Midbrain (tissue), 1 donor: ENCODE measurements at places on chromosomes 7 and 10.

DNA sequence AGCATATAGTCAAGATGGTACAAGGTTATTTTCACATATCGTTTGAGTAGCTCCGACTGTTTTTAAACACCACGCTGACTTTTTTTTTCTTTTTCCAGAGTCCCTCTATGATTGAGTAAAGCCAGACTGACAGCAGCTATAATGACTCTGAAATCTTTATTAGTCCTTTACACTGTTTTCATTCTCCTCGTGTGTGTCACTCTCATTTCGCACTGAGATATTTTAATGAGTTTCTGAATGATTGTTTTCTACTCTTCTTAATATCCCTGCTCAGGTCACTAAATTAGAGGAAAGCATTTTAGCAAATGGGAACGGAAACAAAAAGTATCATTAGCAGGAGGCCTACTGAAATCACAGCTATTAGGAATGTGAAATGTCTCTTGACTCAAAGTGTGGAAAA lies 162.3 kb upstream of the MTPN start:
- DNase-seq, result no peak

DNA sequence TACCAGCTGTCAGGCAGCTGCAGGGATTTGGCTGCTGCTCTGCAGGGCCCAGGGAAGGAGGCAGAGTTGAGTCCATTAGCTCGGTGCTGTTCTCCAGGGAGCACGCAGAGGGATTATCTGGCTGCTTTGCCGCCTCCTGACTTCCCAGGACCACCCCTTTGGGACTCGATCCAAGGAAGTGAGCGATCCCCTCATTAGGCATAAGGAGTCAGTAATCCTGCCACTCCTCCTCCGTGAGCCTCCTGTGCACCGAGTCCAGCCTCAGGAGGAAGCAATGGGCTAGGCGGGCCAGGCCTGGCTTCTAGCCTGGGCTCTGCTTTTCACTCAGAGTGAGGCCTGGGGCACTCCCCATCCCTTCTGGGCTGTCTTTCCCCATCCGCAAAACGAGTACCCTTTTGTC lies 417.9 kb downstream of the RPS24 start:
- DNase-seq, result no peak

GRCh38 chr7:33099154-33099940 lies 9.9 kb downstream of the RP9 start:
- no peak for DNase-seq

DNA sequence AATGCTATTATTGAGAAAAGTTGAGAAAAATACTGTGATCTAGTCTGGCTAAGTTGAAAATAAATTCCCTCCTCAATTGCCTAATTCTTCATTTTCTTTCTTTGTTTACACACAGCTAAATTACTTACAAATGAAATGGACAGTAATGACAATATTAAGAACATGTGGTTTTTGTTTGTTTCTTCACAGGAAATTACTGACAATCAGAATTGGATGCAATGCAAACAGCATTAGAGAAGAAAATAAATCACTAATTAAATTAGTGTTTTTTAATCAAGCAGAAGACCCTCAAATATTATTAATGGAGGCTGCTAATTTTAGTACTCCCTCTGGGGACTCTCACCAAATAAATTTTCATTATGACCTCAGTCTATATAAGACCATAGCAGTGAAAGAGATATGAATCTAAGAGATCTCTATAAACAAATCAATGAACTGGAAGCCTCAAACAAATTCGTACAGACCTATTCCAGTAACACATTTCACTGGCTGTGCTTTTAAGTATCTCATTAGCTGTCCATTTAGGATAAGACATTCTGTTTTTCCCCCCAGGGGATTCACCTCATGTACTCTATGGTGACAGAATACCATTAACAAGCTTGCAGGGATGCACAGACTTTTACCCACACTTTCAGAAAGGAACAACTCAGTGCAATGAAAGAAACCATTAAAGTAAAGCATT lies 202.0 kb upstream of the DGKB start:
- DNase-seq, result no peak

DNA sequence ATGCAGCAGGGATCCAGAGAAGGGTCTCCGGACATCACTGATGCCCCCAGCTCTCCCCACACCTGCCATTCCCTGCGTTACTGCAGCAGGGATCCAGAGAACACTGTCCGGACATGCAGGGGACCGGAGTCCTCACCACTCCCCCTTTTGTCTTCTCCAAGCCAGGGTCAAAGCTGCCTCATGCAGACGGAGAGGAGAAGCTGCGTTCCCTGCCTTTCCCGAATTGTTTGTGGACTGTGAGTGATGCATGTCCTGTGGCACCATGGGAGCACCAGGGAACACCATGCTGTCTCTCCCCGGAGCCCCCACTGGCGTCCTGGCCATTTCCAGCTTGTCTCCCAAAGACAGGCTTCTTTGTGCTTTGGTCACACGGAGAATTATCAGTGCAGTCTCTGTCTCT lies 599.7 kb downstream of the PTPRN2 start:
- no peak for DNase-seq

GRCh38 chr7:123867225-123867624 lies 22.3 kb downstream of the HYAL4 start:
- no peak for DNase-seq

GRCh38 chr10:124132306-124132705 lies 38.9 kb upstream of the CHST15 start:
- DNase-seq, result no peak

DNA sequence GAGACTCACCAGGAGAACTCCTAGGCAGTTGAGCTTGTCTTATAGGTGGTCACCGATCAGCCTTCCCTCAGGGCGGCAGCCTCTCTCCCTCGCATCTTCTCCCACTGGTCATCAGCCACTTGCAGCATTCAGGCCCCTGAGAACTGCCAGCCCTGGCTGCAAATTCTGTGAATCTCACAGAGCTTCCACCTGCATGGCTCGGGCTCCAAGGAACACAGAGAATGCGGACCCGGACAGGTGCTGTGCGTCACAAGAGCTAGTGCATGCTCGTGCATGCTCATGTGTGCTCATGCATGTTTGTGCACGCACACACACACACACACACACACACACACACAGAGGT lies 176.9 kb downstream of the ARHGAP12 start:
- no peak for DNase-seq

DNA sequence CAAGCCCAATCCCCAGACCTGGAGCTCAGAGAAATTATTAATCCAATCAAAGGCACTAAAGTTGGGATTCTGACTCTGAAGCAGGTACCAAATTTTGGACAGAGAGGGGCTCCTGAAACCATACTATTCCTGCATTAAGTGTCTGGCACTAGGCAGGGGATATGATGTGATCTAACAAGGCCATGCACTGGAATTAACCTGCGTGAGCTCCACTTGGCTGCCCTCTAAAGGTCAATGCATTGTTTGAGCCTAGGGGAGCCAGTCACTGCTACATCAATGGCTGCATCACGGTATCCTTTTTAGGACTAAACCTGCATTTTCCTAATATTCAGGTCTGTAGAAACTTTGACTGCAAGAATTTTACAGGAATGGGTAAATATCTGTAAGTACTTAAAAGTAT lies 42.1 kb downstream of the ST8SIA6 start:
- DNase-seq, result no peak

DNA sequence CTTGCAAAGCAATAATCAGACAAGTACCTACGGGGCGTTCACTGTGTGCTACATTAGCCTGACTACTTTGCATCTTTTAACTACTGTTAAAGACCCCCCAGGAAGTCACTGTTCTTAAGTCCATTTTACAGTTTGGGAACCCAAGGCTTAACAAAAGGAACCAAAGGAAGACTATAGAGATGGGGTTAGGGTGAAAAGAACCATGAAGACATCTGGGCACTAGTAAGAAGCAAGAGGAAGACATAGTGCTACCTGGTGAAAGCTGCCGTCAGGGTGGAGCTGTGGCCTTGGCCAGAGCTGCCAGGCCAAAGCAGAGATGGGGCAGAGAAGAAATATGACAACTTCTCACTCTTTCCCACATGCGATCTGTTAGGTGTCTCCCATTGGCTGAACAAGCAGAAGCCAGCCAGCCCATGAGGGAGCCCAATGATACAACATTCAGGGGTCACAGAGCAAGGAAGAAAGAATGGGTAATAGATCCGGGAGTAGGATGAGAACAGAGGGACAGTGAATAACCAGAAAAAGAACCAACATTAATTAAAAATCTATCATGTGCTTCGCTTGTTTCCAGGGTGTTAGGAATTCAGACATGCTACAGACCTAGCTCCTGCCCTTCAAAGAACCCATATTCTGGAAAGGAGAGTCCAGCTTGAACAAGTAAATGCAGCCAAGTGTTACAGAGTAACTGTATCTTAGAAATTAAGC lies 85.4 kb downstream of the ARID5B start:
- no peak for DNase-seq

- DNase-seq, result no peak
Observed at GRCh38 chr10:132690821-132691610, 94.9 kb downstream of the NKX6-2 start.

- DNase-seq, result no peak
Observed at GRCh38 chr7:47192978-47193377, 388.9 kb downstream of the TNS3 start.

DNA sequence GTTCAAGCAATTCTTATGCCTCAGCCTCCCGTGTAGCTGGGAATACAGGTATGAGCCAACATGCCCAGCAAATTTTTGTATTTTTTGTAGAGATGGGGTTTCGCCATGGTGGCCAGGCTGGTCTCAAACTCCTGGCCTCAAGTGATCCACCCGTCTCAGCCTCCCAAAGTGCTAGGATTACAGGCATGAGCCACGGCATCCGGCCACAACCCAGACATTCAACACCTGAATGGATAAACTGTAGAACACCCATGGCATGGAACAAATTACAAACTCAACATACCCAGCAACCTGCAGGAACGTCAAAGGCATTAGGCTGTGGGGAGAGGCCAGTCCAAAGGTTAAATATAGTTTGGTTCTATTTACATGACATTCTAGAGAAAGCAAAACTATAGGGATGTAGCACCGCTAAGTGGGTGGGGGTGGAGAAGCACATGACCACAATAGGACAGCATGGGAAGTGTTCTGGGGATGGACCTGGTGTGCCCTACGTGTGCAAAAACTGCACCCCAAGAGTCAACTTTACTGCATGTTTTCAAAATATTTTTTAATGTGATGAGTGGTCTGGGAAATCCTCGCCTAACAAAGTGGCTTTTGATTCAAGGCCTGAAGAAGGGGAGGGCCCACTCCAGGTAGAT lies 6.5 kb upstream of the PGAM2 start:
- no peak for DNase-seq

DNA sequence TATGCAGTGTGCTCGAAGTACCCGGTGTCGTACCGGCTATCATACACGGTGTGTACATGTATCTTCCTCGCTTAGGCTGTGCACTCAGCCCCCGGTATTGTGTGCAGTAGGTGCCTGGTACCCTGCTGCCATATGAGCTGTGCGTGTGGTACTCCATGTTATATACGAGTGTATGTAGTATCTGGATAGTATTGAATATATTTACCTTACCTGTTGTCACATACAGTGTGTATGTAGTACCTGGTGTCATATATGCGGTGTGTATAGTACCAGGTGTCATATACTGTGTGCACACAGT lies 1.2 kb downstream of the ZMYND11 start:
- DNase-seq, result no peak

DNA sequence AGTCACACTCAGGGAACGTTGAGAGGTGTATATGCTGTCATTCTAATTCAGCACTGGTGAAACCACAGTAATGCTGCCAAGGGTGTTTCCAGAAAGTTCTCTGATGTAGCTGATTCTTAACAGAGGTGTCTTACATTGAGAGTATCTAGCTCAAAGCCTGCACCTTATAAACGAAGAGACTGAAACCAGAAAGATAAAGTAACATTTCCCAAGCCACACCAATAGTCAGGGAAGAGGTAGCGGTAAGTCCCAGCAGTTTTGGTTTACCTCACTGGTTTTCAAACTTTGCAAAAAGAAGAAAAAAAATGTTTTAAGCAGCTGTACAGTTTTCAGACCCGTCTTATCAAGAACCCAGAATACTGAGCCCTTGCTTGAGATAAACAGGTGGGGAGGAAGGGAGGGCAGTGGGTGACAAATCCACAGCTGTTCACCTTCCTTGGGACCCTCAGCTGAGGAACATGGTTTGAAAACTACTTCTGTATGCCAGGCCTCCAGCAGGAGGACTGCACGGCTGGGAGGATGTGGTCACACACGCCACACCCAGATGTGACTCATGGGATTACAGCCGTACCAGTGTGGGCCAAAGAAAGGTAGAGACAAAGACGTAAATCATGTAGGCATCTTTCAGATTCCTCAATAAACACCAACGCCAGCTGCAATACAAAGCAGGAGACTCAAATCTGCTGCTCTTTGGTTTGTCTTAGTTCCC lies 63.9 kb upstream of the GSDME start:
- DNase-seq, result no peak

- peak; percentile 63 for DNase-seq
Observed at GRCh38 chr7:8436965-8437364, 3.6 kb downstream of the NXPH1 start.

DNA sequence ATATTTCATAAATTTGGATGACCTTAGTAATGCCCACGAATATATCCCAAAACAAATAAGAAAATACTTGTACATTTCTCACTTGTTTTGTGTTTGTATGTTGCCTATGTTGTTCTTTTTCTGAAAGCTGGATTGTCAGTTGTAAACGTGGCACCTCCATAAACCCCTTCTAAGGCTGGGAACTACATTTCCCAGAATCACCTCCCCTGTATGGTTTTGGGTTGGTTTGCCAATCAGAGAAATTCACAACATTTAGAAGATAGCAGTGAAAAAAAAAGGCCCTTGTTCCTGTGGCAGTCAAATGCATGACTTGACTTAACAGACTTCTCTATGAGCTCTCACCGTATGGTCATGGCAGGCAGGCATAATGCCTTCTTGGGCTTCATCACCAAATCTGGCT lies 676.3 kb upstream of the STEAP1 start:
- no peak for DNase-seq

GRCh38 chr10:79245539-79246208 lies 101.6 kb upstream of the PPIF start:
- DNase-seq, result no peak

DNA sequence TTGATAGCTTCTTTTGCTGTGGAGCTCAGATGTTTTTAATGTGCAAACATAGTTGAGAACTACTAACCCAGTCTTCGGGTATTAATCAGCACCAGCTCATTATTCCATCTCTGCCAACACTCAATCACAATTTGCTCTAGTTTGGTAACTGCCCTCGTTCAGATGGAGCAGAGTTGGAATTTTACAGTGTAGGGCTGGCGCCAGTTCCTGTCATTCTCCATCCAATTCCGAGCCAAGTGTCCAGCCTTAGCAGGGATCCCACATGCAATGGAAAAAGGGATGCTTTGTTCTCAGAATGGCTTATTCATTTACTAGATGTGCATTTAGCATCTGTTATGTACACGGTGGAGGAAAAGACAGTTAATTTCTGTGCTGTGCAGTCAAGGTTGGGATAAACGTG lies 504.5 kb upstream of the GALNT17 start:
- DNase-seq, result no peak

GRCh38 chr10:7162331-7162730 lies 248.5 kb downstream of the SFMBT2 start:
- no peak for DNase-seq

- DNase-seq, result no peak
Observed at GRCh38 chr10:36711361-36711760, 414.0 kb upstream of the ANKRD30A start.

- no peak for DNase-seq
Observed at GRCh38 chr10:17286562-17287550, 58.8 kb downstream of the VIM start.
